Epithelial cell of proximal tubule (primary cell): ENCODE measurements at places on chromosomes 11 and 22.

DNA sequence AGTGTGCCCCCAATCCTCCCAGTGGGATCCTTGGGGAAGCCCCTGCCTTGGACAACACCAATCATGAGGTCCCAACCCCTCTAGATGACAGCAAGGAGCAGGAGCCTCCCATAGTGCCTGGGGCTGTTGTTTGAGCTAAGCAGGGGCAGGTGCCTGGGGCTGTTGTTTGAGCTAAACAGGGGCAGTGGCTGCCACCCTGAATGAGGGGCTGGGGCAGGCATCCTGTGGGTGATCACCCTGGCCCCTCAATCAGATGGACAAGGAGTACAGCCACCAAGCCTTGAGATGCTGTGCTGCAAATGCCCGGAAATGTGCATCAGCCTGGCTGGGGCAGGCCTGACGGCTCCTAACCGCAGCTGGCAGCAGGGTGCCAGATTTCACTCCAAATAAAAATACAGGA lies 66.7 kb downstream of the MYEOV start:
- DNase-seq: no peak

DNA sequence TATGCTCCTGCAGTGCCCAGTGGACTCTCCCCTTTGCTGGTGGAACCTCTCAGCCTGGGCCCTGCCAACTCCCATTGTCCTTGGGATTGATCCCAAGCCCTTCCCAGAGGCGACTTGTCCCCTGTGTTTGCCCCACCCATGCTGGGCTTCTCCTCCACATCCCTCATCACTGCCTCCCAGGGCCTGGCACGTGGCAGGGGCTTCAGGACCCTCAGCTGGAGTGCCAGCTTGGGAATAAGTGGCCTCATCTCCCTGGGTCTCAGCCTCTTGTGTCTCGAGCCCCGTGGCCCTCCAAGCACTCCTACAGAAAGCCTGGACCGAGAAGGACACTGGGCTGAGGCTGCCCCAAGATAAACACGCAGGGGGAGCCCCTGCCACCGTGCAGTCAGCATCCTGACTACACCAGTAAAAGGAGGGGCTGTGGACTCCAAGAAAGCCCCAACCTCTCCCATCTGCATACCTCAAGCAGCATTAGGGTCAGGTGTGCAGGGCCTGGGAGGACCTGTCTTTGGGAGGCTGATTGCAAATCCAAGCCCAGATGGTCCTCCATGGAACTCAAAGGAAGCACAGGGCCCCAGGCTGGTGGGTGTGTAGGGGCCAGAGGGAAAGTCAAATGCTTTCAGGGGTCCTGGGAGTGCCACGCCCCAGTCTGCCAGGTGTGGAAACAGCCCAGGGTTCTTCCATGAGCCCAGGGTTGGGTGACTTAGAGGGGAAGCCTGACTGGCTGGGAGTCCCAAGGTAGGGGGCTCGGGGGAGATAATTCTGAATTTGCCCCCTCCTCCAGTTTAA lies 9.5 kb upstream of the GNAZ start:
- no peak for DNase-seq

- DNase-seq: no peak
Observed at GRCh38 chr11:60077981-60078380, 10.5 kb upstream of the MS4A2 start.

DNA sequence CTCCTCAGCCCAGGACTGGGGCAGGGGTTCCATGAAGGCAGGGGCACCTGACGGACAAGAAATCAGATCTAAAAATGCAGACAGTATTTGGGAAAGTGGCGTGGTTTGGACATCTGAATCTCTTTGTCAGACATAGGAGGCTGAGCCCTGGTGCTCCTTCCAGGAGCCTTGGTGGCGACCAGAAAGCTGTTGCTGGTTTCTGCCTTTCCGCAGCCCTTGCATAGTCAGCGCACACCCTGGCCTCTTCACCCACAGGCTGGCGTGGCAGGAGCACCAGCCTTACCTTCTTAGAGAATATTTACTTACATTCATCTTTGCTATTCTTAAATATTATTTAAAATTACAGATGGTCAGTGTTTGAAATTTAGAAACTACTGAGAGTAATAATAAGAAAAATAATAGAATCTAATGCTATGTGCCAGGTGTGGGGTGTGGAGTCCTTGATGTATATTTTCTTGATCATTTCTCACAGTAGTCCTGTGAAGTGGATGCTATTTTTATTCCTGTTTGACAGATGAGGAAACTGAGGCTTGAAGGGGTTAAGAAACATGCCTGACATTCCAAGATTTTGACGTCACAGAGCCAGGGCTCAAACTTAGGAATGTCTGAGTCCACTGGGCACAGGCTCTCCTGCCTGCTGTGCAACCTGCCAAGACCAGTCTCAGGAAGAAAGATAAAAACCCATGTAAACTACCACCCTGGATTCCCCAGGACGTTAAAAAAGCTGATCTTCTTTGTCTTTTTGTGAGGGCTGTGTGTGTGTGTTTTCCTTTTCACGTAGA lies 51.6 kb downstream of the TBC1D22A start:
- peak; percentile 43 for DNase-seq

DNA sequence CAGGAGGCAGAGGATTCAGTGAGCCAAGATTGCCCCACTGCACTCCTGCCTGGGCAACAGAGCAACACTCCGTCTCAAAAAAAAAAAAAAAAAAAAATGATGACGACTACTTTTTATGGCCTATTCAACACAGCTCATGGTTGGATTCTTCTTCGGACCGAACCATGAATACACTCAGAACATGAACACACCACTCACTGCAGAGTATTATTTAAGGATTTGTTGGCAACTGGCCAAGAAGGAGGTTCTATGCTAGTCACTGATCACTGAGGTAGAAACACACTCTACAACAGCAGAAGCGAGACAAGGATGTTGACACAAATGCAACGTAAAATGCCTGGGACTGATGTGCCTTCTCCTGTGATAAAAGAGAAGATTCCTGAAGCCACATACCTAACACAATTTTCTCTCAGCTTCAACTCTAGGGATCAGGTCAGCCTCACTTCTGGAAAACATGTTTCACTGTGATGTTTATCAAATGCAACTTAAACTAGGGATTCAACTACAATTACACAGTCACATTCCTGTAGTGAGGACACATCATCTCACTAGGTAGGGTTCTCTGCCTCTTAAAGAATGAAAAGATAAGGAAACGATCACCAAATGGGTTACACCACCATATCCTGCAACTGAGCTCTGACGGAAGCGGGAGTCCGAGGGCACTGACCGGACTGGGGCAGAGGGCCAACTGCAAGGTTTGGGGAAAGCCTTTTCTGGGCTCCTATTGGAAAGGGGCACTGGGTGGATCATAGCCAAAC lies 82.5 kb downstream of the SGSM3 start:
- peak; percentile 4 for DNase-seq

DNA sequence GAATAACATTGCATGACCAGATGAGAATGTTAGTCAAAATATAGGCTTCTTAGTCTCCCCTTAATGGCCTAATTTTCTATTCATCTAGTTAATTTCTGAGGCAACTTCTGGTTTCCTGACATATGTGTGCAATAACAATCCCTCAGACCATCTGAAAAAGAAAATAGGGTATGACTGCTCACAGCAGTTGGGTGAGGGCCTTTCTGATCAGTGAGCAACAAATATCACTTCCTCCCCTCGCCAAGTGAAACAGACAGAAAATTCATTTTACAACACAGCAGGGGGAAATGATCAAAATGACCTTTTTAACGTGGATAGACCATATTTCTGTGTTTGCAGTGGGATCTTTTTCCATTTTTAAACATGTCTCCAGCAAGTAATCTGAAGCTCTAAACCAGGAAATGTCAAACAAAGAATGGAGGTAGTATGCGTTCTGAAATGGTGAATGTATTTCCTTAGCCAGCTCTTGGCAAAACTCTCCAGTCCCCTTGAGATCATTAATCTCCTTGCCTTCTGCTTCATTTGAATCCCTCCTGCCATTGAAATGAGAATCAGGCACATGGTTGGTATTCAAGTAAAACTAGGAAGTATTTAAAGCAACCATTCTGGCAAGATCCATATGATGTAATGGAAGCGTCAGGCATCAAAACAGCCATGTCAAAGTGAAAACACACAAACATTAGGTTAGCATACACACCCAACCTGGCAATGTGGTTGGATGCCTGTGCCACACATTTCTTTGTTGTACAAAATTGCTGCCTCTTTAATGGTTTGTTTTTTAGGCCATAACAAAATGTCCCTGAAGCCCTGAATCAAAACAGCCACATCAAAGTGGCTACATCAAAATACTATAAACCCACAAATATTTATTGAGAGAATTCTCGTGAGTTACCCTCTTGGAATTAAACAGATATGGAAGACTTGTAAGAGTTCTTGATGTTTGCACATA lies 100.1 kb downstream of the SLC1A2 start:
- no peak for DNase-seq

- no peak for DNase-seq
Observed at GRCh38 chr11:105181100-105181499, 41.5 kb upstream of the CARD18 start.

GRCh38 chr22:20989323-20990138 lies 7.4 kb downstream of the LZTR1 start:
- DNase-seq: no peak

- DNase-seq: peak; percentile 60
Observed at GRCh38 chr22:37752189-37753087, 55.3 kb upstream of the GCAT start.

GRCh38 chr11:89504270-89504669 lies 13.1 kb upstream of the NOX4 start:
- no peak for DNase-seq

- no peak for DNase-seq
Observed at GRCh38 chr11:94849839-94850238, 81.7 kb downstream of the AMOTL1 start.

DNA sequence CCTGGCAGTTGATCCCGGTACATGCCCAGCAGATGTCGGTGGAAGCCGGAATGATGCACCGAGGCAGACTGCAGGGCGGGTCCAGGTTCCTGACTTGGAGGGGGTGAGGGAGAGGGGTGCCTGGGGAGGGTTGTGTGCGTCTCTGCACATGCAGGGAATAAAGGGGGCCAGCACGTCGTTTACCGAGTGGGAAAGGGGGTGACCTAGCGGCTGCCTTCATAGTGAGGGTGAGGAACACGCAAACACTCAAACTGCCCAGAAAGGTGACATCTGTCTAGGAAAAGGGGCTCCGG lies 801.7 kb downstream of the TBC1D22A start:
- no peak for DNase-seq

DNA sequence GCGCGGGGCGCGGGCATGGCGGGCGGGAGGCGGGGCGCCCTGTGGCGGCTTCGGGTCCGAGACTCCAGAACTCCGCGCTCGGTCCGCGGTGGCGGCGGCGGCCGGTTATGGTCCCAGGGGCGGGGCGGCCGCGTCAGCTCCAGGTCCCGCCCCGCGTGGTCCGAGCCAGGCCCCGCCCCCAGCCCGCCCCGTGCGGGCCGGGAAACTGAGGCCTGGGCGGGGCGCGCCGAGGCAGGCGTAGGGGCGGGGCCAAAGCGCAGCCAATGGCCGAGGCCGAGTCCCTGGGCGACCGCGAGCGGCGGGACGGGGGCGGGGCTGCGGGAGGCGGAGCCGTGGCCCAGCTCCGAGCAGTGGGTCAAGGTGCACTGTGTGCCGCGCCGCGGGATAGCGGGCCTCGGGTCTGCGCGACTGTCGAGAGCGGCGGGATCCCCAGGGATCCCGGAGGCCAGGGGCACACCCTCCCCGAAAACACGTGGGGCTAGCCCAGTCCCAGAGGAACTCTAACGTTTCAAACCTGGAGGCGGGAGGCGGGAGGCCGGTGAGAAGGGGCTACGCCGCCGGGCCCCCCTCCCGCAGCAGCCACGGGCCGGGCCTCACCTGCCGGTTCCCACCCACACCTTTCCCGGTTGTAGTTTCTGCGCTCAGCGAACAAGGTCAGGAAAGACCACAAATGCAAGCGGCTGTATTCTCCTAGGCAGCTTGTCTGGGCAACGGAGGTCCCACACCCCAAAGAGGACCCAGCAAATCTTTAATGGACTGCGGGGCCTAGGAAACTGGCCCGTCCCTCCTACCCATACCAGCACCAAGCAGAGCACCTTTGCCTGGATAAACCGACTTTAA lies at the start of gene SLC25A1:
SLC25A1 (minus strand) TSS at position 80 of the 840 bp plus-strand sequence; CDS start at position 17, 63 bp downstream.
- DNase-seq: no peak

GRCh38 chr11:6301096-6301495 lies 19.2 kb downstream of the CAVIN3 start:
- DNase-seq: no peak

GRCh38 chr22:33299245-33299956 lies 241.2 kb upstream of the SYN3 start:
- DNase-seq: peak; percentile 68

GRCh38 chr11:7900686-7901085 lies 30.4 kb downstream of the OR10A6 start:
- DNase-seq: no peak

GRCh38 chr22:46006379-46007002 lies 29.5 kb upstream of the WNT7B start:
- peak; percentile 55 for DNase-seq

GRCh38 chr11:64297699-64298358 lies 2.3 kb upstream of the CATSPERZ start:
- DNase-seq: no peak

- no peak for DNase-seq
Observed at GRCh38 chr11:14645015-14645912, 1.7 kb downstream of the PDE3B start.

GRCh38 chr11:9187616-9188015 lies 77.5 kb downstream of the DENND5A start:
- DNase-seq: no peak

DNA sequence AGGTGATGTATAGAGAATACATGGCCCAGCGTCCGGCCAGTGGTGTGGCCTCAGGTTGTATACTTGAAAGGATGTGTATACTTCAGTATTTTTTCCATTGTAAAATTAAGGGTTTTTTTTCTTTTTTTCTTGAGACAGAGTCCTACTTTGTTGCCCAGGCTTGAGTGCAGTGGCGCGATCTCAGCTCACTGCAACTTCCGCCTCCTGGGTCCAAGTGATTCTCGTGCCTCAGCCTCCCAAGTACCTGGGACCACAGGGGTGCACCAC lies 15.8 kb downstream of the ZBTB16 start:
- no peak for DNase-seq

- no peak for DNase-seq
Observed at GRCh38 chr11:57649826-57650738, at the start of gene YPEL4. TSS of gene YPEL4 (minus strand) at chr11:57649912. CDS start at chr11:57647107, 2,805 bp downstream.

DNA sequence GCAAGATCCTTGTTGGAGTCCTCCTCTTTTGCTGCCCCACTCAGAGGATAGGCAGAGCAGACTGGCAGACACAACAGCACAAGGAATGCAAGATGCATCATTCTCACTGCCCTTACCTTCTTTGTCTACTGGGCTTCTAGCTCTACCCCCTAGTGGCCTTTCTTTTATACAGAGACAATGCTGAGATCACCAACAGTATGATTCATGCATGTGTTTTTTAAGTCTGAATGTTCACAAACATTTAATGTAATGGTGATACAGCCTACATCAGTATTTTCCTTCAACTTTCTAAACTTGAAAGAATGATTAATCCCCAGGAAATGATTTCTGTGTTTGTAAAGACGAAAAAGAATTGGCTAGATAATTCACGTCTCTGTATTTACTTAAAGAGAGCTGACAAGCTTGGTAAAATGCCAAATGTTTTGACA lies at the start of gene MMP10:
MMP10 (minus strand) TSS at position 138 of the 428 bp plus-strand sequence; CDS start at position 101, 37 bp downstream.
- no peak for DNase-seq

- no peak for DNase-seq
Observed at GRCh38 chr11:75188671-75189070, 37.8 kb downstream of the SLCO2B1 start.
